ENCODE measurements at places on chromosomes 12 and 14.

- peak; percentile 60 for DNase-seq
Measured at GRCh38 chr14:92607702-92608429, 94.3 kb downstream of the RIN3 start.

DNA sequence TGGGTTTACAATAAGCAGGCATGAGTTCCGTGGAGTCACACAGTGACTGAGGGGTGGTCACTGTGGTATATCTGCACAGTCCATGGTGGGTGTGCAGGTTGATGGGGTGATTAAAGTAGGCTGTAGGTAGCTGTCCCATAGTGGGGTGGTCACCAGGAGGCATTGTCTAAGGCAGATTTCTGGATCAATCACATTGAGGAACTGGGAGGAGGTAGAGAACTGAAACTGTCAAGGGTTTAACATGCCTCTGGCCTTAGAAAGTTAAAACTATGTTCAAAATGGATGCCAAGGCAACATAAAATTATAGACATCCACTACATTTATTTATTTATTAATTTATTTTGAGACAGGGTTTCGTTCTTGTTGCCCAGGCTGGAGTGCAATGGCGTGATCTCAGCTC, 8.3 kb downstream of the ADCK1 start:
- no peak for DNase-seq

GRCh38 chr12:114407842-114408411, 2.0 kb upstream of the TBX5 start:
- no peak for DNase-seq

- DNase-seq = no peak
Measured at GRCh38 chr14:101855958-101856357, 94.4 kb downstream of the PPP2R5C start.

DNA sequence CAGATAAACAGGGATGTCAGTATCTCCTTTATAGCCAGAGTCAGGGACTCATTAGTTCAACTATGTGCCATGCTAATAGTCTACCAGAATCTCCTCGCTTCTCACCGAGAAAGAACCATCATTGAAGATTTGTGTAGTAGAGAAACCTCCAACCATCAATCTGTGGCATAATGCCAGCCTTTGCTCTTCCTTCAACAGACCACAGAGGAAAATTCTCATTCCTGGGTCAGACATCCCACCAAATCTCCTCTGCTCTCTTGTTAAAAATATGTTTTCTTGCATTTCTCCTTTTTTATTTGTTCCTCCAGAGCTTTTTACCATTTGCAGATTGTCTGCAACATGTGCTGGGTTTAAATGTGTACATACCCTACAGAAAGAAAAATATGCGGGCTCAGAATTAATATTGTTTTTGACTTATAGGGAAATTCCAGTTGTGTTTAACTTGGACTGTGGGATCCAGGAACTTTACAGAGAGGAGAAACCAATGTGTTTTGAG, 64.9 kb downstream of the LLPH start:
- no peak for DNase-seq

DNA sequence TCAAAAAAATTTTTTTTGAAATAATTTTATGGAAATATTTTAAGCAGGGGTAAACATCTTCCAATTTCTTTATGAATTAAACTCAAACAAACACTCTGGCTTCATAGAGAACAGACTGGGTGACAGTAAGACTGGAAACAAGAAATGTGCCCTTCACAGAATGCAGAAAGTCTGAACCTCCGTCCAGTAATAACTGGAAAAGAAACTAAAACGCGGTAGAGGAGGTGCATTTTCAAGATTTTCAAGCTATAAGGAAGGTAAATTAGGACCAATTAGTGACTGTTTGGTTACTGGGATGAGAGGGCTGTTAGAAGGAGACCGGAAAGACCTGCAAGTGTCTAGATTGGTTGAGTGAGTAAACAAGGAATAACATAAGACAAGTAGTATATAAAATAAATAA, 245.7 kb downstream of the CEP128 start:
- no peak for DNase-seq

DNA sequence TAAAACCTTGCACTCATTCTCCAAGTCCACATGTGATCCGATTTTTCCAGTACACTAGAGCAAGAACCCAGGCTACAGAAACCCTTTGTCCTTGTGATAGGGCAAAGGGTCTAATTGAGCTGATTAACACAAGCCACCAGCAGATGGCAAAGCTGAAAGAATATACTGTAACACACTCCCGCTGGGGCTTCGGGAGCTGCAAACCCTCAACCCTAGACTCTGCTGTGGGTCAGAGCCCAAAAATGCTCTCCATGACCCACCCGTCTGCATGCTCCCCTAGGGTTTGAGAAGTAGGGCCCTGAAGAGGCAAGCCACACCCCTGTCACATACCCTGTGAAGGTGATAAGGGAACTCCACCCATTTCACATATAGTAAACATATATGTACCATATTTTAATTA, 33.6 kb upstream of the PCNX1 start:
- no peak for DNase-seq

DNA sequence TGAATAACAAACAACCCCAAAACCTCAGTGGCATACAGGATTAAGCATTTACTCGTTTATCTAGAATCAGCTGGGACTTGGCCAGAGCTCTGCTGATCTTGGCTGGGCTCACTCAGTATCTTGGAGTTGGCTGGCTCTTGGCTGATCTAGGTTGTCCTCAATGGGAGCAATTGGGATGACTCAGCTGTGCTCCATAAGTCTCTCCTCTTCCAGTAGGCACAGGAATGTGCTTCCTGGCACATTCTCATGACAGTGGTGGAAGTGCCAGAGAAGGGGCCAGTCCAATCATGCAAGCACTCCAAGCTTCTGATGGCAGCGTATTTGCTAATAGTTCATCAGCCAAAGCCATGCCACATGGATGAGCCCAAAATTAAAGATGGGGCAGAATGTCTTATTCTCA, 41.7 kb upstream of the ANO4 start:
- DNase-seq = no peak

- peak; percentile 18 for DNase-seq
Measured at GRCh38 chr12:29782285-29782870, 1.4 kb downstream of the TMTC1 start.

DNA sequence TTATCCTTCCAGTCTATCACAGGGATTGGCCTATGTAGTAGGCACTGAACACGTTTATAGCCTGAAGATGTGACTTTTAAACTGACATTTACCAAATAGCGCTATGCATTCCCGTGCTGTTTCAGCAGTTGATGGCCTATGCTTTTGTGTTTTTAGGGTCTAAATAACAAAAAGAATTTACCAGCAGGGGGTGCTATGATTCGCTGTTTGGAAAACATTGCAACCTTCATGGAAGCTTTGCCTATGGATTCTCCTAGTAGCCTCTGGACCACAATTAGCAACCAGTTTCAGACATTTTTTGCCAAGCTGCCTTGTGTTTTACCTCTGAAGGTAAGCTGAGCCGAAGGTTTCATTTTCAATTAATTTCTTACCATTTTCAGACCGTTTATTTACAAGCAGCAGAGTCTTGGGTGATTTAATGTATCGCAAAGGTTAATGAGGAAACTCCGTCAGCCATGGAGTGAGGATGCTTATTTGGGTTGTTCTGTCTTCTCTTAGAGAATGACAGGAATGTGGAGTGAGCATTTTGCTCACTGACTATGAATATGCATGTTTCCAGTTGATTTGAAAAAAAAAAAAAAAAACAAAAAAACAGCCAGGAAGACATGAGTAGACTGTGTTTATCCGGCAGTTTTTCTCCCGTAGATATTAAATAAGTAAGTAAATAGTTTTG, 133.1 kb downstream of the PRIMA1 start:
- DNase-seq = peak; percentile 12

DNA sequence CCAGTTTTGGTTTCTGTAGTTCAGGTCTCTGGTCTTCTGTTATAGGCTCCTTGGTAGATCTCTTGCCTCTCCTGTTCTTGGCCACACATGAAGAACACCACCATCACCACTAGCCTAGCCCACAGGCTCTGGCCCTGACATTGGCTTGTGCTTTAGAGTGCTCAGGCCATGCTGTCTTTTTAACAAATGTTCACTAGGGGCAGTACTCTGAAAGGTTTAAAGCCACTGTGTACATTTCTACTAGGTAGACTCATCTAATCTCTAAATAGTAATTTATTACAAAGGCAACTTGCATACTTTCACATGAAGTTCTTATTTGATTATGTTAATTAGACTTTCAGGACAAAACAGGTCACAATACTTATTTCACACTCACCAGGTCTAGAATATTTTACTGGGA, 38.3 kb downstream of the PDE6H start:
- no peak for DNase-seq

DNA sequence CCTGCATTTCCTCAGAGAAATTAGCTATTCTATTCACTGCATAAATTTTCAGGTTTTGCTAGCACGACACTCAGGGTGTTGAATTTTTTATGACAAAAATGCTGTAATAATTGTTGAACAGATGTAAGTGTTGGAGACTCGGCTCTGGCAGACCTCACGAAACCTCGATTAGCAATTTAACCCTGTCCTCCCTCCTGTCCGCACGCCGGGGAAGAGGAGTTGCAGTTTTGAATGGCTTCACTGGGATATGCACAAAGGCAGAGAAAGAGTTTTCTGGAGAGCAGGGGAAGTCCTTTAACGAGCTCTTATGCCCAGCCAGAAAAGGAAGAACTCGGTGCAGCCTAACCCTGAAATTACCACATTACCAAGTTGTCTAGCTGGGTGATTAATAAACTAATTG, 661.1 kb downstream of the VRK1 start:
- no peak for DNase-seq

DNA sequence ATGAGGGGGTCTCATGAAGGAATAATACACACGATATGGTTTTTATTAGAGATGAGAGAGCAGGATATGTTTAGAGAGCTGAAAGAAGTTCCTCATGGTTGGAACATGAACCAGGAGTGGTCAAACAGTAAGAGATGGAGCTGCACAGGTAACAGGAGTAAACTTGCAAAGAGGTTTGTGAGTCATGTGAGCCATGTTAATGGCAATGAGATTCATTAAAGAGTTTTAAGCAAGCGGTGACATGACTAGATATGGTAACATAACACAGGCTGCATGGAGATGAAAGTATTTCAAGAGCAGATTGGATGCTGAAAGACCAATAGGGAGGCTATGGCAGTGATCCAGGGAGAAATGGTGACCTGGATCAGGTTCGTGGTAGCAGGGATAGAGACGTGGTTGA, 62.6 kb upstream of the SSTR1 start:
- DNase-seq = no peak

GRCh38 chr12:104985206-104985605, 910 bp upstream of the NOPCHAP1 start:
- DNase-seq = no peak

GRCh38 chr12:79375050-79375449, 315.7 kb downstream of the PAWR start:
- no peak for DNase-seq
